Activated T-helper 1 cell treated with anti-CD3 and anti-CD28 coated beads, Interleukin-2, amount 50 U/mL, for 16 hours (primary cell): ENCODE measurements at places on chromosomes 16 and 17.

DNA sequence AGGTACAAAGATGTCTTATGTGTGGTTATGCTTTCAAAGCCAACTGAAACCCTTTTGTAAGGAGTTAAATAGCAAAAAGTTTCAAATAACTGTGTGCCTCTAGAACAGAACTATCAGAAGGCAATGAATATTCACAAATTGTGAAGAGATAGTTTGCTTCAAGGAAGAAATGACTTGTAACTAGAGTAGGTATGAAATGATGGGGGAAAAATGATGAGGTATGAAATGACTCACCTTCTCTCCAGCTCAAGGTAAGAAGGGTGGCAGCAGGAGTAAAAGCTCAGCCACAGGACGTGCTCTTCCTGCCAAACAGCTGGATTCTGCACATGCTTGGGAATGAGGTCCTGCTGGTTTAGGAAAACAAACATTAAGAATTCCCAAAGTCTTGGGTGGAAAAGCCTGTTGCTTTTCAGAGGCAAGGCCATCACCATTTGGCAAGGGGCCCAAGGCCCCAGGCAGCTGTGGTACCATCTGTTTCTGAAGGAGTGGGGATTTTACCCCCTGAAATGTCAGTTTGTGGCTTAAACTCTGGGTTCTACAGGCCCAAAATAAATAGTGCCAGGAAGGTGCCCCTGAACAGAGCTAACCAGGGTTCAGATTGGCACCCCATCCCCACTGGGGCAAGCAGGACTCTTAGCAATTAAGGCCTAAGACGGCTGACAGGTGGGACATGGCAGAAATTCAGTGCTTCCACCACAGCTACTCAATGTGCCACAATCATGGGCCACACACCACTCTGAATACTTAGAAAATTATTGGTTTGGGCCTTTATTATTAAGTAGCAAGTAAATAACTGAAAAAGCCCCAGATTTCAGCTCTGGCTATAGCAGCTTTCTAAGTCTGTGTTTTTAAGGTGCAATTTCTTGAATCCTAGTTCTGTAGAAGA, 13.3 kb downstream of the HERPUD1 start:
- no peak for DNase-seq

DNA sequence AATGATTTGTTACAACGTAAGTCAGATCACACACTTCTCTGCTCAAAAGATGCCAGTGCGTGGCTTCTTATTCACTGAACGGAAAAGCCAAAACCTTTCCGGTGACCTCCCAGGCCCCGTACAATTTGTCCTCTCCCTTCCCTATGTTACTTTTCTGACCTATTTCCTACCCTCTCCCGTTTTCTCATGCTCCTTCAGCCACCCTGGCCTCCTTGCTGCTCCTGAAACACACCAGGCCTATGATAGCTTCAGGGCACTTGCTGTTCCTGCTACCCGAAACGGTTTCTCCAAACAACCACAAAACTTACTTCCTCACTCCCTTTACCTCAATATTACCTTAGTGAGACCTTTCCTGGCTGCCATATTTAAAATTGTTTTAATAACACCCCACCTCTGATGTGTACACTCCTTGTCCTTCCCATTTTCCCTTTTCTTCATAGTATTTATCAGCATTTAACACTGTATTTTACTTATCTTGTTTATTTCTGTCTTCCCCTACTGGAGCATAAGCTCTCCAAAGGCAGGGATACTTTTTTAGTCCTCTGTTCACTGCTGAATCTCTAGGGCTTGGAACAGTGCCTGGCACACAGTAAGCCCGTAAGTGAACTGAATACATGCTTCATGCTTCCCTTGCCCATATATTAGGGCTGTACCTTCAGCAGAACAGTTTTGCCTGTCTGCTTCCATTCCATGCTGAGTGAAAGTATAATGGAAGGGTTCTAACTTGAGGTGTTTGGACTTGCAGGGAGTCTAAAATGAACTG, 10.9 kb upstream of the ARL2BP start:
- no peak for DNase-seq

DNA sequence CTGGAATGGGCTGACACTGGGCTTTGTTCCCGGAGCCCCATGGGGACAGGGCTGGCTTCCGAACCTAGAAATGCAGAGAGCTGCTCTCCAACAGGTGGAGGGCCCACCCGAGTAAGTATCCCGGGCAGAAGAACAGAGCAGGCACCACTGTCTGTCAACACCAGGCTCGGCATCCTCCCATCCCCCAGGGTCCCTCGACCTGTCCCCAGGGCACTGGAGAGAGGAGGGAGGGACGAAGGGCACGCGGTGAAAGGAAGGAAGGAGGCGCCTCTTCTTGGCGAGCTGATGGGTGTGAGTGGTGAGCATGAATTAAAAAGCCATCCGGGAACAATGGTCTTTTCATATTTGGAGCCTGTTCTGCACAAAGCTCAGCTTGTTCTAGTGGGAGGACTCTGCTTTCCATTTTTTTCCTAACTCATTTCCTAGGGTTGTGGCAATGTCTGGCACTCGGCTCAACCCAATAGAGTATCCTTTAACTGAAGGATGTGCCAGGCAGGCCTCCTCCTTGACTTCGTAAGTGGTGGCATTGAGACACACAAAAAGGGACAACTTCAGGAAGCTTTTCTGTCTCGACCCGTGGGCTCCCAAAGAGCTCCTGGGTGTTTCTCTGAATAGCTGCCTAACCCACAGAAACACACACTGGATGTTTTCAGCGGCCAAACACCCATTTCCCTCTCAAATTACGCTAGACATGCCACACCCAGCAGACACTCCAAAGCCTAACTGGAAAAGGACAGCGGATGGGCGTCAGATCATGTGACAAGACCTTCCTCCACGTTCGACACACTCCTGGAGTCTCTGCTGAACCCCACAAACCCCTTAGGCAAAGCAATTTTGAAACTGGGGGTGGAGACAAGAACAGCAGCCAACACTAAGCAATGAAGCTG, 47.7 kb downstream of the ZFHX3 start:
- no peak for DNase-seq

DNA sequence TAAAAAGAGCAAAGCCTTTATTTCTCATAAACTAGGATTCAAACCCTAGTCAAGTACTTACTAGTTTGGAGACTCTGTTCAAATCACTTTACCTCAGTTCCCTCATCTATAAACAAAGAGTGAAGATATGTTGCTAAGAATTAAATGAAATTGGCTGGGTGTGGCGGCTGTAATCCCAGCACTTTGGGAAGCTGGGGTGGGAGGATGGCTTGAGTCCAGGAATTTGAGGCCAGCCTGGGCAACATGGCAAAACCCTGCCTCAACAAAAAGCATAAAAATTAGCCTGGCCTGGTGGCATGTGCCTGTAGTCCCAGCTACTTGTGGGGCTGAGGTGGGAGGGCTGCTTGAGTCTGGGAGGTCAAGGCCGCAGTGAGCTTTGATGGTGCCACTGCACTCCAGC, 114.5 kb upstream of the CREBBP start:
- no peak for DNase-seq

- DNase-seq: no peak
Observed at GRCh38 chr17:34241062-34241461, 14.0 kb upstream of the CCL2 start.

- no peak for DNase-seq
Observed at GRCh38 chr16:78972986-78973385, 627.6 kb downstream of the MAF start.

- no peak for DNase-seq
Observed at GRCh38 chr17:9937241-9937761, 32.2 kb upstream of the RCVRN start.

DNA sequence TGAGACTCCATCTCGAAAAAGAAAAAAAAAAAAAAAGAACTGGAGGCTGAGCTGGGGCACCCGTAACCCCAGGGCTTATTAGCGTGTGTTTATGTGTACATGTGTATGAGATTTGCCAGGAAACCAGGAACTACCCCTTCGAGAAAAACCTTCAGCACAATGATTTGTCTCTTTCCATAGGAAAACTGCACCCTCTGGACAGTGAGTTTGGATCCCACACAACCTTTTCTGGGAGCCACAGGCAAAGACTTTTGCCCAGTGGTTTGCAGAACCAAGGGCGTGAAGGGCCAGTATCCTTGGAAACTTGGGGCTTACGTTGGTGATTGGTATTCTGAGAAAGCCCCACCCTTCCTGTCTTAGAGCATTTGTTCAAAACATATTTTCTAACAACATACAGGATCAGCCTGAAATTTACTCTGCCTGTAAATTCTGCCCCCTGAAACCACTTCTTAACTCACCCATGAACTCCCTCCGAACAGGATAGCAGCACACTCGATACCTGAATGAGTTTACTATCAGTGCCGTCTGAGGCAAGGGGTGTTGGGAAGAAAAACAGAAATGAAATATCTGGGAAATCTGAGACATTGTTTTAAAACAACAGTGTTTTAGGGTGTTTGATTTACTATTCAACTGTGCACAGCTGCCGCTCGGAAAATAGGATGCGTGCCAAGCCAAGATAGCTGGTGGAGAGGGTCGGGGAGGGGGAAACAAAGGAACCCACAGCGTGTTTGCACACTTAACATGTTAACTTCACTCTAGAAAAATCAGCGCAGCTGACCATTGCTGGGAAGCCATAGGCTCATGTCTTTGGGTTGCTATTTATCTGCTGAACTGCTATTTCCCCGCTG, 40.2 kb upstream of the MAF start:
- no peak for DNase-seq

- DNase-seq: no peak
Observed at GRCh38 chr17:17229416-17230384, 7.3 kb downstream of the FLCN start.

GRCh38 chr17:16495561-16495960, 3.6 kb upstream of the LRRC75A start:
- no peak for DNase-seq

DNA sequence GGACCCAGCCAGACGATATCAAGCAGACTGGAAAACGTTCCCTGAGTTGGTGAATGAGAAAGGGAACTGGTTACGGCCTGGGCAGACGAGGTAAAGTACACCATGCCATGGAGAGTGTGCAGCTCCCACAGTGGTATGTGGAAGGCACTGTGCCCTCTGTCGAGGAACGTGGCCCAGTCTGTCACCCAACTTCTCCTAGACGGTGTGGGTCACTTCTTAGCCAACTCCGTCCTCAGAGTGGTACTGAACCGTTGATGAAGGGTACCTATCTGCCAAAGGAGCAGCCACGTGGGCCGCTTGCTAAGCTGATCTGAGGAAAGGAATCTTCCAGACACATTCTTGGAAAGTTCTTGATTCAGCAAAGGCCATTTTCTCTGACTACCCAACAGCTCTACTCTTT, 56.0 kb upstream of the AXIN2 start:
- no peak for DNase-seq

GRCh38 chr17:66678827-66679226, 156.1 kb upstream of the CACNG5 start:
- no peak for DNase-seq

GRCh38 chr16:86337581-86338402, 172.5 kb upstream of the FOXF1 start:
- DNase-seq: no peak

GRCh38 chr16:15961060-15961511, 11.7 kb downstream of the ABCC1 start:
- no peak for DNase-seq

- no peak for DNase-seq
Observed at GRCh38 chr16:15820837-15821236, 36.0 kb downstream of the MYH11 start.

GRCh38 chr17:55726440-55726839, 3.8 kb upstream of the TMEM100 start:
- DNase-seq: no peak

DNA sequence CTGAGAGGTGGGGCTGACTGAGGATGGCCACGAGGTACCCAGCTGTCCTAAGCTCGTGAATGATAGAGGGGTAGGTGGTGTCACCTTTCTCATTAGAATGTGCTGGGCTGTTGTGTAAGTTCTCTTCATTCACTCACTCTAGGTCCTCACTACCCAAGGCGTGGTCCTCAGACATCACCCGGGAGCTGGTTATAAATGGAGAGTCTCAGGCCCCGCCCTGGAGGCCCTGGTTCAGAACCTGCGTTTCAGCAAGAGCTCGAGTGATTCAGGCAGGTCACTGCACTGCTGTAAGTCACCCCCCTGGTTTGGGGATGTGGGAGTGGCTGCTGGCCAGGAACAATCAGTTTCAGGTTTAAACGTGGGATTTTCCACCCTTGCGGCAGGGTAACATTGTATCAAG, 139.8 kb downstream of the FOXL1 start:
- DNase-seq: no peak
